ENCODE measurements at places on chromosomes 7 and 10. TPM values are rescaled to one million over a fixed set of nuclear protein-coding genes. Genes with fewer than 3 reads are reported as not detected.

DNA sequence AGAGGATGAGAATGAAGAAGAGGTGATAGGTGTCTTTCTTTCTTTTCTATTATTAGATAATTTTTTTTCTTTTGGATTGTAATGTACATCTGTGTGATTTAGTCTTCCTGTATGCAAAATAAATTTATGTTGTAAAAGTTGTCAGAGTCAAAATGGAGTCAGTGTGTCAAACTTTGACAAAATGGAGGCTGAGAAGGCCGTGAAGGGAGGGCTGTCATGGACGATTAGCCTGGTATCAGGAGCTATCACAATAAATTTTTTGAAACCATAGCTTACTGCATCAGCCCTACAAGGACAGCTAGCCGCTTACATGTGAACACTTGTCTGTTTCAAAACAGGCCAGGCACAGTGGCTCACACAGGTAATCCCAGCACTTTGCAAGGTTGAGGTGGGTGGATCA lies 67.6 kb downstream of the EXOC6 start:
- no peak for DNase-seq

- DNase-seq, result no peak
Measured at GRCh38 chr10:54880996-54881395, 80.0 kb upstream of the PCDH15 start.

GRCh38 chr7:103932389-103932788 lies 57.1 kb downstream of the RELN start:
- DNase-seq, result no peak

DNA sequence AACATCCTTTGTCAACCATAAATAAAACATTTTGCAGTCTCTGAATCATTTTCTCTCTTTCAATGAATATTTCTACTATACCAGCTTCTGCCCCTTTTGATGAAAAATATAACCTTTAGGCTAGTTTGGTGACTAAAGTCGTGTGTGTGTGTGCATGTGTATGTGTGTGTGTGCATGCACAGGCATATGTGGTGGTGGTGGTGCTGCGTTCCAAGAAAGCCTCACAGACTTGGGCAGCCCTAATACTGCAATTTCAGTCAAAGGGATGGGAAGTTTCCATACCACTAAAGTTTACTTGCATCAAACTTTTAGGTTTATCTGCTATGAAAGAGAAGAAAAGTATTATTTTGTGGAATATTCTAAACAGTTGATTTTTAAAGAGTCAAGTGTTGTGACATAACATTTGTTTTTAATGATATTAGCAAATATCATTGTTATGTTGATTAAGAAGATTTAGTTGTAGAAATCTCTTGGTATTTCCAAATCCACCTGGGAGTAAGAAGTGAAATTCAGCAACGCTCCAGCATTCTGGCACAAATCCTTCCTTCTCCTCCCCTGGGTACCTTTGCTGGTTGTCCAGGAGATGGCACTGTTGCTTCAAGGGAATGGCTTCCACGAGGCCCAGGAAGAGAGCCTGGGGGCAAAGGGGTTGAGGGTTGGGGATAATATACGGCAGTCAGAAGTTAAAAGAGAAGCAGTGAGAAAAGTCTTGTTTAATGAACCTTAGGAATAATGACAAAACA lies 41.5 kb downstream of the ASB4 start:
- peak; percentile 74 for DNase-seq

DNA sequence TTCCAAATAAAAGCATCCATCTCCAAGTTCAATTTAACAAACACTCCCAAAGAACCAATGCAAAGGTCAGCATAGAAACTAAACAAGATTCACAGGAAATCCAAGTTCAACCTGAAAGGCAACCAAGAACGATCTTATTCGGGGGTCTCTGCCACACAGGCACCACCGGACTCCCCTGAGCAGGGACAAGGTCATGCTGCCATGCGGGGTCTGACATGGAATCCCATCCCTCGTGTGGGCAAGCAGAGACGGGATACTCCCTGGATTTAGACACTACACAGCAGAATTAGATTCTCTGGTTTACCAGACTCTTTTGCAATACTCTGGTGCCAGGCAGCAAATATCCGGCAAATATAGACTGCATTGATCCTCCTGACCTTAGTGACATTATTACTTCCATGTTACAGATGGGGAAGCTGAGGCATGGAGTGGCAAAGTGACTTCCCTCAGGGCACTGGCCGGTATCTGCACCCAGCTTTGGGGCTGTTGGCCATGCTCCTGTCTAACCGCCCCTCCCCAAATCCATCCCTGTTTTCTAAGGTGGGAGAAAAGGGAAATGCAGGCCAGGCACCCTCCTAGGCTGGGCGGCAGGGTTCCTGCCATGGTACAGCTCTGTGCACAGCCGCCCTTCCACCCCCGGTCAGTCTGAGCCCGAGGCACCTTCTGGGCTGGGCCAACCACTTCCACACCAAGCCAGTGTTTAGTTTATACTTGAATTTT lies 111.8 kb downstream of the VIPR2 start:
- peak; percentile 51 for DNase-seq

DNA sequence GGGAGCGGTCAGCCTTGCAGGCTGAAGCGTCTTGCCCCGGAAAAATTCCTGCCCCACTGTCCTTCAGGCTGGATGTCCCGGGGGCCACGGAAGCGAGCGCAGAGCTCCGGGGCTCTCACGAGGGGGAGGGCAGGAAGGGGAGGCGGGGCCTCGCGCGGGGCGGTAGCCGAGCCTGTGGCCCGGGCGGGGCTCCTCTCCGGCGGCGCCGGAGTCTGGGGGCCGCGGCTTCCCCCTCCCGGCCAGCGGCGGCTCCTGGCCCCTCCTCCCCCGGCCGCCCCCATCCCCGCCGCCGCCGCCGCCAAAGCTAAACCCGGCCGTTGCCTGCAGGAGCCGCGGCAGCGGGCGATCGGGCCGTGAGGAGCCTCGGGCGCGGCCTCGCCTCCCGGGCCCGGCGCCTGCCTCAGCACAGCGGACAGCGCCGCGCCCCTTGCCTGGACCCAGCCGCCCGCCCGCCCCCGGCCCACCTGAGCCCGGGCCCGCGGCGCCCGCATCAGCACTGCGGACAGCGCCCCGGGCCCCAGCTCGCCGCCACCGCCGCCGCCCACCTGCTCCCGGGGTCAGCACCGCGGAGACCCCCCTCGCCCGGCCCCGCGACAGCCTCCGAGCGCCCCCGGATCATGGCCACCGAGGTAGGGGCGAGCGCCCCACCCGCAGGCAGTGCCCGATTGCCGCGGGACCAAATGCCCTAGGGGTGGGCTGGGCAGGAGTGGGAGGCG lies at the start of gene GOLGA7B:
TSS of gene GOLGA7B (plus strand) at position 157 of the 716 bp plus-strand sequence. CDS start at position 618, 461 bp downstream.
- DNase-seq, result no peak

- DNase-seq, result no peak
Measured at GRCh38 chr10:89475125-89475524, 60.3 kb downstream of the SLC16A12 start.

DNA sequence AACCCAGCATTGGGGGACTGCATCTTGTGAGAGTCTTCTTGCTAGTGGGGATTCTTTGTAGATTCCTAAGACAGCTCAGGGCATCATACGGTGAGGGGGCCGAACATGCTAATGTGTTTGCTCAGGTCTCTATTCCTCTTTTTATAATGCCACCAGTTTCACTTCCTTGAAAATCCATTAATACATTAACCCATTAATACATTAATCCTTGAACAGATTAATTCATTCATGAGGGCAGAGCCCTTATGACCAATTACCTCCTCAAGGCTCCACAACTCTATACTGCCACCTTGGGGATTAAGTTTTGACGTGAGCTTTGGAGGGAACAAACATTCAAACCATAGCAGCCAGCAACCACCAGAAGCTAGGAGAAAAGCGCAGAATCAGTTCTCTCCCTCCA lies 67.2 kb upstream of the POT1 start:
- DNase-seq, result no peak

- no peak for DNase-seq
Measured at GRCh38 chr7:87566311-87566900, 34.3 kb downstream of the ABCB1 start.

- no peak for DNase-seq
Measured at GRCh38 chr10:126380352-126381076, 7.8 kb downstream of the ADAM12 start.

GRCh38 chr10:98340261-98340939 lies 72.4 kb upstream of the LOXL4 start:
- DNase-seq, result no peak

- DNase-seq, result no peak
Measured at GRCh38 chr10:241451-241850, 106.2 kb downstream of the ZMYND11 start.

GRCh38 chr10:89201345-89202032 lies 5.6 kb downstream of the CH25H start:
- DNase-seq, result no peak

GRCh38 chr7:130595986-130596385 lies 72.6 kb downstream of the COPG2 start:
- no peak for DNase-seq

The SP8 gene
- not detected for total RNA-seq

The RAPGEF5 gene
- 17.9 TPM for total RNA-seq

The SKIDA1 gene
- 2.9 TPM for total RNA-seq

The HECW1 gene
- 7.8 TPM for total RNA-seq

The ORAI2 gene
- 6.4 TPM for total RNA-seq

The COL26A1 gene
- total RNA-seq, result not detected

Data from sigmoid colon (tissue), 7 donors.